ENCODE measurements at places on chromosomes 5 and 9.
A peak's percentile ranks its signal among the peaks of the same experiment; 100 is the strongest.

- DNase-seq: peak; percentile 47
Observed at GRCh38 chr9:136886610-136887597, 588 bp downstream of the TRAF2 start.

DNA sequence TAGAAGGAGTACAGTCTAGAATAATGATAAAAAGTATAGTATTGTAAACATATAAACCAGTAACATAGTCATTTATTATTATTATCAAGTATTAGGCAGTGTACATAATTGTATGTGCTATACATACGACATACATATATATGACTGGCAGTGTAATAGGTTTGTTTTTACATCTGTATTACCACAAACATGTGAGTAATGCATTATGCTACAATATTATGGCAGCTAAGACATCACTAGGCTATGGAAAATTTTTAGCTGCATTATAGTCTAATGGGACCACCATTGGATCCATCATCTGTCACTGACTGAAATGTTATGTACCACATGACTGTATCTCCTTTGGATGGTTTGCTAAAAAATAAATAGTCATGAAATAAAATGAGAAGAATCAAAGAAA lies 530.0 kb downstream of the PRR16 start:
- DNase-seq: no peak

DNA sequence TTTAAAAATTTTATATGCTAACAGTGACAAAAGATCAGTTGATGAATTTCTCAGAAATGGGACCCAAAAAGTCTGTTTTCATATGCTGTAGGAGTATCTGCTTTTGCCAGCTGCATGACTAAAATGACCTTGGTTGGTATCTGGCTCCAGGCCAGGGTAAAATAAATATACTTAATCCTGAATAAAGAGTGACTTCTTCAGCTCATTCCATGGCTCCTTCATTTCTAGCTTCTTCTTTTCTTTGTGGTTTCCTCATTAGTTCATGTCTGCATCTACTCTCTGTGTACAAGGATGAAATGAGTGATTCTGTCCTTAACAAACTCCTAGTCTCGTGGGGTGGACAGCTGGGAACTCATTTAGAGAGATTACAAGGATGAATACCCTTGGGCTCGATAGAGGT lies 36.0 kb downstream of the RCL1 start:
- DNase-seq: no peak

GRCh38 chr9:114962809-114963208 lies 32.4 kb upstream of the TNFSF8 start:
- DNase-seq: no peak

GRCh38 chr9:130069048-130069447 lies 15.3 kb downstream of the GPR107 start:
- no peak for DNase-seq

GRCh38 chr5:44714871-44715561 lies 93.7 kb upstream of the MRPS30 start:
- DNase-seq: no peak

Measured in stimulated activated CD4-positive, alpha-beta T cell treated with anti-CD3 and anti-CD28 coated beads, Interleukin-2, amount 100 ng/mL, for 24 hours (primary cell).